ENCODE measurements at places on chromosomes 12 and 14. TPM values are rescaled to one million over a fixed set of nuclear protein-coding genes. Genes with fewer than 3 reads are reported as not detected.

Gene C1S
- 1.5 TPM for total RNA-seq

Gene APOF
- total RNA-seq: not detected

Gene DDX47
- 63.1 TPM for total RNA-seq

Gene FBXO21
- 25.6 TPM for total RNA-seq

Gene HOXC9
- total RNA-seq: not detected

Gene HIGD1C
- not detected for total RNA-seq

Gene NAV3
- total RNA-seq: not detected

Gene PRR4
- 1.8 TPM for total RNA-seq

Gene P2RX7
- total RNA-seq: 52.1 TPM

Gene ESR2
- total RNA-seq: not detected

Gene IL31
- total RNA-seq: not detected

Gene RDH12
- not detected for total RNA-seq

Gene BCL2L14
- 12.9 TPM for total RNA-seq

Gene RFX4
- not detected for total RNA-seq

Gene PSMC1
- total RNA-seq: 62.6 TPM

Gene ATP2A2
- 114 TPM for total RNA-seq

Gene TMPRSS12
- not detected for total RNA-seq

Gene TTC9
- 15.7 TPM for total RNA-seq

Gene SPRYD4
- total RNA-seq: 3.6 TPM

Gene PKP2
- not detected for total RNA-seq

Gene DERA
- total RNA-seq: 27.1 TPM

Gene KRT6C
- total RNA-seq: not detected

Gene CD27
- 160 TPM for total RNA-seq

Gene SLC15A5
- total RNA-seq: not detected

Gene IQSEC3
- total RNA-seq: 1.1 TPM

Gene B3GNT4
- total RNA-seq: 2.1 TPM

Gene MYRFL
- not detected for total RNA-seq

Gene KRT5
- total RNA-seq: not detected

Gene OR4E2
- not detected for total RNA-seq

Gene TRPV4
- total RNA-seq: not detected

Gene NUP37
- total RNA-seq: 41.3 TPM

Gene HNRNPC
- total RNA-seq: 544 TPM

Gene ST8SIA1
- total RNA-seq: 0.19 TPM

Gene PRPH
- not detected for total RNA-seq

Gene ITPR2
- total RNA-seq: 33.8 TPM

Gene KRT3
- total RNA-seq: not detected

Gene ENDOU
- total RNA-seq: not detected

Data from activated naive CD4-positive, alpha-beta T cell treated with anti-CD3 and anti-CD28 coated beads, Interleukin-2, amount 10 ng/mL, durations not matched to agents 5 hours and 36 hours (primary cell).